Right atrium auricular region (tissue), 2 donors: ENCODE measurements at places on chromosomes 16 and 17. TPM values are rescaled to one million over a fixed set of nuclear protein-coding genes. Genes with fewer than 3 reads are reported as not detected.

GRCh38 chr17:34797720-34798119, 163.5 kb downstream of the CCT6B start:
- H3K4me1 ChIP-seq = no peaks in the 10 kb centered on the region
- DNase-seq = no peak
- H3K4me3 ChIP-seq = no peak overlapping the region

Gene TBC1D28
- not detected for total RNA-seq

DNA sequence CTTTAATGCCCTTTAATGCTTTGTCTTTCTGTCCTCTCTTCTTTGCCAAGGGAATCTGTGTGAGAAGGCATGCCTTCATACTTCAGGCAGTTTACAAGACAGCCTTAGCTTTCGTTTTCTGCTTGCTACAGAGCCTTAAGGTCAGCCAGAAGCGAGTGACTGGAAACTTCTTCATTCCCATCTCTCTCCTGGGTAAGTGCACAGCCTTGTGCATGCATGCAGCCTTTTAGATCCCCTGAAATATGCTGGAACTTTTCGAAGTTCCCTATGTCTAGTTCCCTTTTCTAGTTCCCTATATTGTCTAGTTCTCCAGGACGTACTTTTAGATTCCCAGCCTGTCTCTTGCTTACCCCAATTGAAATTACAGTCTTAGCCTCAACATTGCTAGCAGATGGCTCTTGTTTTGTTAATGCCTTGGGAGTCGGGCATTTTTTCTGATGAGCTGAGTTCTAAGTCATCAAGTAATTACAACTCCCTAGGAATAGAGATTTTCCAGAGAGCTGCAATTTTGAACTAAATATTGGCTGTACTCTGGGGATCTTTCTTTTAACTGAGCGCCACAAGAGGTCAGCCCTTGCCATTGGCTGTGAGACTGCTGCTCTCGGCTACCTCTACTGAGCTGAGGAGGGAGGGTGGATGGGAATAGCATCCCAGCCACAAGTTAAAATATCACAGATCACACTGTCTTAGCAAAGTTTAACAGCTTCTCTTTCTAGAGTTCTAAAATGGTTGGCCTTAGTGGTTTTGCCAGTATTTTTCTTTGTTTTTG, 22.7 kb upstream of the PPM1D start:
- H3K36me3 ChIP-seq = no peaks in the 10 kb centered on the region
- H3K4me3 ChIP-seq = peak overlapping the region; percentile 26
- H3K4me1 ChIP-seq = no peaks in the 10 kb centered on the region
- H3K27ac ChIP-seq = peak overlapping the region; percentile 71
- no peaks in the 10 kb centered on the region for H3K27me3 ChIP-seq

DNA sequence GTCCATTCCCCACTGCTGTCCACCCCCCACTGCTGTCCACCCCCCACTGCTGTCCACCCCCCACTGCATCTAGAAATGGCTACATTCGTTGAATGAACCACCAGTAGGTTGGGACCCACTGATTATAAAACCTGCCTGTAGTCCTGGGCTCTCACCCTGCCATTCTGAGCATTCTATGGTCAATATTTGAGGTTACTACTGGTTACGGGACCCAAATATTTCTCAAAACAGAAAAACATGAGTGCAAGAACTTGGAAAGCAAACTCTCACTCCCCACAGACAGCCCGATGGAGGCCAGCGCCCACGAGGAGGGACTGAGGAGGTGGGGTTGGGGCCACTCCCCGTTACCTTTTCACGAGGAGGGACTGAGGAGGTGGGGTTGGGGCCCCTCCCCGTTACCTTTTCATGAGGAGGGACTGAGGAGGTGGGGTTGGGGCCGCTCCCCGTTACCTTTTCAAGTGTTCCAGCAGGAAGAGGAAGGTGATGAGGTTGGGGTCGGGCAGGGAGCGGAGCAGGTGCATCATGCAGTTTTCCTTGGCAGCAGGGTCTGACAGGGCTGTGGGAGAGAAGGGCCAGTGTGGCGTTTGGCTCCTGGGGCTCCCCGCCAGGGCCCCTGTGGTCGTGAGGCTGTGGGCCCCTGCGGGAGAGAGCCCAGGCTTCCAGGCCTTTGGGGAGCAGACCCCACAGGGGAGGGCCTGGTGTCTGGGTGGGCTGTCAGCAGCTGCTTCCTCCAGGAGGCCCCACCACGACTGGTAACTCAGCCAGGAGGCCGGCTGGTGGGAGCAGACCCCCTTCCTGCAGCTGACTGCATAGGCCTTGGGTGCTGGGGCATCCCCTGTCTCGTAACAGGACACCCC, 12.5 kb downstream of the TIMM22 start:
- peaks cover 62% of the 10 kb centered on the region for H3K36me3 ChIP-seq
- peak; percentile 56 for DNase-seq
- H3K27ac ChIP-seq = peak overlapping the region; percentile 68
- H3K27me3 ChIP-seq = no peaks in the 10 kb centered on the region
- no peak overlapping the region for H3K4me3 ChIP-seq

DNA sequence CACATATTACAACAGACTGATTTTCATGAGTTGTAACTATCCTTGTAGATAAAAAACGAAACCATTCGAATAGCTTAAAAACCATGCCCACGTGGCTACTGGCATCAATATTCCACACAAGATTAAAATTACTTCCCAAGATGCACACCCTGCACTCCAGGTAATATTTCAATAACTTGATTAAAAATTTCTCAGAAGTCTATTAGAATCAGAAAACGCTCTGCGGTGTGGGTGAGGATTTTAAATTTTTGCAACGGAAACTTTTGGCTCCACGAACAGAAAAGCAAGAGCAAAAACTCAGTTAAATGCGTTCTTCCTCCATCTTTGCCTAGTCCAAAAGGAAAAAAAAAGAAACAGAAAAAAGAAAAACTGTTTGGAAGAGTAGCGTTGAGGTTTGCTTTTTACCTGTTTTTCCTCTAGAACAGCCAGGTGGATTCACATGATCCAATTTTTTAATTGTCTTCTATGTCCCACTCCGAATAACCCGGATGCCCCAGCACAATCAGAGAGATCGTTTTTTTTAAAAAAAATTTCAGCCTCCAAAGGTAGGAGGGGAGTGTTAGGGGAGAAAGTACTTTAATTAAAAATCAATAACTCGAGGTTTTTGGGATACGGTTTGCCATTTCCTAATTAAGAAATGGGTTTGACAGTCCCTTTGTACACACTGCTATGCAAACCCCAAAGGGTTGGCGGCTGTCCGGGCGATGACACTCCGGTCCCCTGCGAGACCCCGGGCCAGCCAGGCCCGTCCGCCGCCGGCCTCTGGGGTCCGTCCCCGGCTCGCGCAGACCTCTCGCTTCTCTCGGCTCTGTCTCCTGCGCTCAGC, 708 bp upstream of the NFAT5 start:
- H3K4me3 ChIP-seq = peak overlapping the region; percentile 99
- no peaks in the 10 kb centered on the region for H3K27me3 ChIP-seq
- no peaks in the 10 kb centered on the region for H3K36me3 ChIP-seq
- DNase-seq = no peak
- H3K27ac ChIP-seq = peak overlapping the region; percentile 100

GRCh38 chr17:80720610-80721577, 176.3 kb downstream of the RPTOR start:
- no peaks in the 10 kb centered on the region for H3K27me3 ChIP-seq
- DNase-seq = no peak
- H3K27ac ChIP-seq = no peak overlapping the region
- no peak overlapping the region for H3K4me3 ChIP-seq
- no peaks in the 10 kb centered on the region for H3K36me3 ChIP-seq

DNA sequence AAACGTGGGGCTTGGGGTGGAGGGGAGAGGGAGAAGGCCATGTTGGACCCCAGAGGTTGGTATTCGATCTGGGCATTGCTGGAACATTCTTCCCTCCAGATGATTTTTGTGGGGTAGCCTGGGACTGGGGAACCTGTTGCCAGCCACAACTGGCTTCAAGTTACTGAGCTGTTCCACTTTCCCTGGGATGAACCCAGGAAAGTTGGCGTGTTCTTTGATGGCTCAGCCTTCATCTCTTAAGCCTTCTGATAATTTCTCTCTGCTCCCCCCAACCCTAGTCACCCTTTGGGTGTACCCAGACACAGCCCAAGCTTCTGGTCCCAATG, 2.1 kb downstream of the TBX21 start:
- no peaks in the 10 kb centered on the region for H3K27me3 ChIP-seq
- DNase-seq = no peak
- peaks cover 18% of the 10 kb centered on the region for H3K4me1 ChIP-seq
- H3K36me3 ChIP-seq = no peaks in the 10 kb centered on the region

GRCh38 chr16:56364865-56365264, 60.5 kb downstream of the AMFR start:
- no peak overlapping the region for H3K4me3 ChIP-seq
- no peak for DNase-seq
- H3K36me3 ChIP-seq = peaks cover 69% of the 10 kb centered on the region
- H3K27me3 ChIP-seq = no peaks in the 10 kb centered on the region
